ENCODE measurements at places on chromosomes 7 and 10.

- DNase-seq, result no peak
Observed at GRCh38 chr7:108794466-108794865, 224.8 kb downstream of the DNAJB9 start.

DNA sequence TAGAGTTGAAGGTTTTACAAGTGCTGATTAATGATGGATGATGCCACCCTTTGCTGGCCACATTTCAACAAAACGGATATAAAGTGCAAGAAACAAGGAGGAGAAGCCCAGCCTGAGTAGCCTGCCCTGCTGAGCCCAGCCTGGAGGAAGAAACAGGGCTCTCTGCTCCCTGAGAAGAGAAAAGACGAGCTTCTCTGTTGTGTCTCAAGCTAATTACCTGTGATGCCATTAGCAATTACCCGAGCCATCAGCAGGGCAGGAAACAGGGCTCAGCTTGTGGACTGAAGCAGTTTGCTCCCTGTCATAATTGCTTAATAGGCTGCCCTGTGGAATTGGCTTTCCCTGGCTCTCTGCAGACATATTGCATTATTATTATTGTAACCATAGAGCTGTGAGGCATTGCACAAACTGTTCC, 709.3 kb upstream of the AUTS2 start:
- no peak for DNase-seq

DNA sequence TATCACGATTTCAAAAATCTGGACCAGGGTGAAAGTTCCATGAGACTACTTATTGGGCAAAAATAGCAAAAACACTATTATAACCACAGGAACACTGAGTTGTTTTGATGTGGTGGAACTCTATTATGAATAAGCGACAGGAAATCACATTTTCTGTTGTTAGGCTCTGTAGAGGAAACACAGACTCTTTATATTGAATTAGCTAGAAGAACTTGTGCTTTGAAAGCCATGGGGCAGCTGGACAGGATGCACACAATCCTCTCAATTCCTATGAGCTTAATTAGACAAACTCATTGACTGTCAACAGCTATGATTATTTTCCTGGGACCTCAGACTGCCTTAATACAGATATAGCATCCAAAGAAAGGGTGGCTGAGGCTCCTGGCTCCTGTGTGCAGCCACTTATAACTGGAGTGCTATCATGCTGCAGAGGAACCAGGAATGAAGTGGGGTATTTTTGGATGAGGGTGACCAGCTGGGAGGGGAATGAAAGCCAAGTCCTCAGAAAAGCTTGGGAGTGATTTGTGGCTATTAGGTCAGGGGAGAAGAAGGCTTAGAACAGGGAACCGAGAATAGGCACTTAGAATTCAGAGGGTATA, 657.3 kb downstream of the TYW1 start:
- DNase-seq, result no peak

DNA sequence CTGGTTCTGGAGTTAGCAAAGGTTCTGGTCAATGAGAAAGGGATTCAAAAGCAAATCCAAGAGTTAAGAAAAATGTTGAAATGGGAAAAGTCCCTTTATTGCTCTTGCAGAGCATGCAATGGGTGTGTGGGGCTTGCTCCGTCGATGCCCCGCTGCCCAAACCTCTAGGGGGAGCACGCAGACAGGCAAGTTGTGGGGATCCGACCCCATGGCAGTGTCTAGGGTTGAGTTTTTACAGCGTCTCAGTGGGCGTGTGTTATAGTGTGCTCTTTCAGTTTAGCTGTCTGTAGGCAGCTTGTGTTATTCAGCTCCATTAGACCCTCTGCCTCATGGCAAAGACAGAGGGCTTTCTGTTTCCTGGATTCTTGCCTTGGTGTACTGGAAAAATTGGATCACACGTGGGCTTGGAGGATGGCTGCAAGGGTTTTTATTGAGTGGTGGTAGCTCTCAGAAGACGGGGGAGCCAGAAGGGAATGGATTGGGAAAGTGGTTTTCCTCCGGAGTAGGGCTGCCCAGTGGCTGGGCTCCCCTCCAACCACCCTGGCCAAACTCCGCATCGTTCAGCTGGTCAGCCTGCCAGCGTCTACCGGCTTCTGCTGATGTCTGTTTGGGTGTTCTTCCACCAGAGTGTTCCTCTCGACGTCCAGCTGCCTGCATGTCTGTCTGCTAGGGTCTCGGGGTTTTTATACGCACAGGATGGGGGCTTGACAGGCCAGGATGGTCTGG, 102.3 kb upstream of the PLXDC2 start:
- no peak for DNase-seq

DNA sequence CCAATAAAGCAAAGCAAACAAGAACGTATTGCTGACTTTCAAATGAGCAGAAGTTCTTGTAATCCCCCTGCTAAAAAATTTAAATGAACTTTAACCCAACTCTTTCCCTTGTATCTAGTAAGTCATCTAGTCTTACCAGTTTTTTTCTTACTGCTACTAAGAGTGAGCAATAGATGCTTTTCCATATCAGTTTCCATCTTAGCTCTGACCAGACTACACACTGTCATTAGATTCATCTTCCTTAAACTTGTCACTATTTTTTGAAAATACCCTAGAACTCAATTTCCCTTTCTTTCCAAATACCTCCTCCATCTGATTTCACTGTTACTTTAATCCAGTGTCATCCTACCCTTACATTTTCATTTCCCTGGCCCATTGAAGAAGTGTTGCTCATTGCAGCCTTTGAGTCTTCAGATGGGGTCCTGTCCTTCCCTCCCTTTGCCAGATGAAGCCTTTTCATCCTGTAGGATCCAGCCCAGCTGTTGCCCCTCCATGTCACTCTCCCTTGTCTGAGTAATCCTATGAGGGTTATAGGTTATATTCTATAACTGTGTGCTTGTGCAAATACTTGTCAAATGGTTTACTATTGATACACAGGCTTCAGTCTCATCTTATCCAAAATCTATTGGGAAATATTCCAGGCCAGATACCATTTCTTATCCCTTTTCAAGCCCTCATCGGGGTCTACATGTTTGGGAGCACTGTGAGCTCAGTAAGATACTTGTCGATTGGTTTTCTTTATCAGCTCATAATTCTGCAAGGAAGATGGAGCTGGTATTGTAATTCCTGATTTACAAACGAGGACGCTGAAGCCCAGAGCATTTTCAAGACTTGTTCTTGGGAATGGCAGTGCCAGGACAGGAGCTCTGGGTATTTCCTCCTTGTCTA, 51.5 kb upstream of the ITGB1 start:
- DNase-seq, result no peak

GRCh38 chr10:67858971-67859370, 21.0 kb upstream of the DNAJC12 start:
- no peak for DNase-seq

- no peak for DNase-seq
Observed at GRCh38 chr7:36147361-36147760, 5.7 kb upstream of the EEPD1 start.

- DNase-seq, result no peak
Observed at GRCh38 chr10:45353186-45353585, 20.8 kb upstream of the ALOX5 start.

DNA sequence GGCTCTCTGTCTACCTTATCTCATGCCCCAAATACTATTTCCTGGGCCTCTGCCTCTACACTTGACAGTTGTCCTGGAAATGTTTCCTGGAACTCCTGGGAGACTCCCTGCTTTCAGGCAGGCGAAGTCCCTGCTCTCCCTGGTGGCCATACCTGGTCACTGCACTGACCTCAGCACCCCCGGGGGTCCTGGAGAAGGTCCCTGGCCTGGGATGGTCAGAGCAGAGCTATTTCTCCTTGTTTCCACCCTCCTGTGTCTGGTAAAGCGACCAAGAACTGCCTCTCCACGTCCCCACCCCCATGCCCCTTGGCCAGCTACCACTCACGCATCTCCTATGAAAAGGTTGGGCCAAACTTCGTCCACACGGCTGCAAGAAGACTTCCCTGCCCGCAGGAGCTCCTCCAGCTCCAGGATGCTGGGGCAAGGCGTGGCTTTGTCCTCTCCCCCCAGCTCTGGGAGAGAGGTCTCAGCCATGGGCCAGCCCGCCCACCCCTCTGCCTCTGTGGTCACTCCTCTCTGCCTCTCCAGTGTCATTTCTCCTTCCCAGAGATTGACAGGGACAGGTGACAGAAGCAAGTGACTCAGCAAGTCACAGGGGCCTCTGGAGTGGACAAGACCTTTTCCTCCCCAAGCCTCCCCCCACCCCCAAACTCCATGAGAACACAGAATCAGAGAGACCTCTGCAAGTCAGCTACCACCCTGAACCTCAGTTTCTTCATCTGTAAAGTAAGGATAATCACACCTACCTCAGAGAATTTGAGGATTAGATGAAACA, 2.6 kb upstream of the SAMD8 start:
- DNase-seq, result no peak

DNA sequence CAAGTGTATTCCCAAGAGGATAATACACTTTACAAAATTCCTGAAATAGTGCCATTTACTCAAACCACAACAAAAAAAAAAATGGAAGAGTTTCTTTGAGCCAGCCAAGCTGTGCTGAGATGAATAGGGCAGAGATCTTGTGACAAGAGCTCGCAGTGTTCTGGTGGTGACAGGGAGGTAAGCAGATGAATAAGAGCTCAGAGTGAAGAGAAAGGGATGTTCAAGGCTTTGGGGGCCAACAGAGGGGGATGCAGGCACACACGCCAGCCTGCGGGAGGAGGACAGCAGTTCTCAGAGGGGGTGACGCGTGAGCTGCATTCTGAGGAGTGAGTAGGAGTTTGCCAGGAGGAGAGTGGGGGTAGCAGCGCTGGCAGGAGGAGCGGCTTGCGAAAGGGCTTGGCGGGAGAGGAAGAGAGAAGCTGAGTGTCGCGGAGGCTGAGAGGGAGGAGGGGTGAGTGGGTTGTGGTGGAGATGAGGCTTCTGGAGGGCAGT, 194.4 kb upstream of the IMMP2L start:
- peak; percentile 89 for DNase-seq

DNA sequence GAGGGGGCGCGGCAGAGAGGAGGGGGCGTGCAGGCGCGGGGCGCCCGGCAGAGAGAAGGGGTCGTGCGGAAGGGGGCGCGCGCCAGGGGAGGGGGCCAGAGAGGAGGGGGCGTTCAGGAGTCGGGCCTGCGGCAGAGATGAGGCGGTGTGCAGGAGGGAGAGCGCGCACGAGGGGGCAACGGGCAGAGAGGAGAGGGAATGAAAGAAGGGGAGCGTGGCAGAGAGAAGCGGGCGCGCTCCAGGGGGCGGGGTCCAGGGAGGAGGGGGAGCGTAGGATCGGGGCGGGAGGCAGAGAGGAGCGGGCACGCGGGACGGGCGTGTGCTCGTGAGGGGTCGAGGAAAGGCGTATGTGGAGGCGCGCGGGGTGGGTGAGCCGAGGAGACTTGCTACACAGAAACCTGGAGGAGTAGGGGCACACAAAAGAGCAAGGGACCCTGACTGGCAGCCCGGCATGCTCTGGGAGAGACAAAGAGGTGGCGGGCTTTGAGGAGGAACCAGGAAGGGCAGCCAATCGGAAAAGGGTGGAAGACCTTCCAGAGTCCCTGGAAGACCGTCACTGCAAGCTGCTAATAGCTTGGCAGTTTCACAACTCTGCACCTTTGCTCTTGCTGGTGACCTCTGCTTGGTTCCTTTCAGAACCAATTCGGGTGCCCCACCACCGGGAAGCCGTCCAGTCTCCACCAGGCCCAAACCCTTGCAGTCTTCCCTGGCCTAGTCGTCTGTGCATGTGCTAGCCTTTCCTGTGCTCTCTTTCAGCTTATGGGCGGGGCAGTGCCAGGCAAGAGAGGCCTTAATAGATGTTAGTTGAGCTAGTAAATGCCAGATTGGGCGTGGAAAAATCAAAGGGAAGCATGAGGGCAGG, 639 bp downstream of the DYDC2 start:
- no peak for DNase-seq

- no peak for DNase-seq
Observed at GRCh38 chr7:33221390-33221789, 92.0 kb downstream of the BBS9 start.

DNA sequence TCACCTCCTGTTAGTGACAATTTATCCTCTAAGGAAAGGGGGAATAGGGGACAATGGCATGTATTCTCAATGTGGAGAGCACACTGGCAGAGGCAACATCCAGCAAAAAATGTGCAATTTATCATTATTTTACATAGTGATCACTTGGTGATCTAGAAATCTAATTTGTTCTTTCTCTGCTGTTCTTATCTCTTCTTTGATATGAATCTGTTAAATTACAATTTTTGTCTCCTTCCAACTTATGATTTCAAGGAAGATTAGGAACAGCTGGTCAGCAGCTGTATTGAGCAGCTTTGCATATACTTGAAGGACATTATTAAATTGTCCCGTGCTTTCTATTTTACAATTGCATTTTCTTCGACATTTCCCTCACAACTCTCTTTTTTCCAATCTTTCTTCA, 213.1 kb downstream of the MAGI2 start:
- no peak for DNase-seq

DNA sequence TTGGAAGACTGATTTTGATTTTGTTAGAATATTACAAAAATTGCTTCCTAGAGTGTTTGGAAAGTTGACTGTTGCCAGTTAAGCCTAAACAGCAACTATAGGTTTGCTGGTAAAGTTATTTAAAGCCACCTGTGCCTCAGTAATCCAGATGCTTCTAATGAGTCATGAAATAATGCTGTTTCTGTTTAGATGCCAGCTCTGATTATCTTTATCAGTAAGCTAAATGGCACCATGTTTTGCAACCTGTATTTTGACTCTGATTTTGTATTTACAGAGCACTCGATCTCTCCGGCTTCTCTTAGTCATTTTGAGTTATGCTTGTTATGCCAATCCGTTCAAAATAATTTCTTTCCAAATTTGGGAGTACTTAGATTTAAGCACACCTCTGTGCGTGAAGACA, 366.1 kb downstream of the EXOC4 start:
- DNase-seq, result no peak
